Hepatocyte (in vitro differentiated cells): ENCODE measurements at places on chromosomes 2 and 18. TPM values are rescaled to one million over a fixed set of nuclear protein-coding genes. Genes with fewer than 3 reads are reported as not detected.

DNA sequence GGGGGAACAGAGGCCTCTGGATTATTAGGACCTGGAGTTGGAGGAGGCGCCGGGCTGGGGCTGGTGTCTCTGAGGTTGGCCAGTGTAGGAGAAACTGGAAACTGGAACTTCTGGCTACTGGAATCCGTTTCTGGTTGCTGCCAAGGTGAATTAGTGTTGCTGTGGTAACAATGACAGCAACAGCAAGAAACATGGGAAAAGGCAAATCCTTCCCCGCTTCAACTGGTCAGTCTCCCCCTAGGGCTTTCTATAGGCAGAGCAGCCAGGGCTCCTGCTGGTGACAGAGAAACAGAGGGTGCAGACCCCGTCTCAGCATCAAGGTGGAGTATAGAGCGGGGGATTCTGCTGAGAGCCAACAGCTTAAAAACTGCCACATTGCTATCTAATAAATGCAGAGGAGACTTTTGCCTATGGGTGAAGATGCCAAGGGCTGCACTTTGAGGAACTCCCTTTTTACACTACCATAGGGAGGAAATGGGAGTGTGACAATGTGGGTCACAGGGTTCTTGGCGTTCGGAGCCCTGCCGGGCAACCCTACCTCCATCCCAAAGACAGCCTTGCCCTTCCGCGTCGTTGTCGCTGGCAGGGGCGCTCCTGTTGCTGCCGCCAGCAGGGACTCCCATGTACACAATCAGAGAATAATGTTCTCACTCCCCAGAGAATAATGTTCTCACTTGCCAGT lies 81.4 kb upstream of the CABLES1 start:
- H3K36me3 ChIP-seq, result no peaks in the 10 kb centered on the region
- H3K27ac ChIP-seq, result no peak overlapping the region
- H3K4me1 ChIP-seq, result peaks cover 4% of the 10 kb centered on the region
- no peak overlapping the region for H3K4me3 ChIP-seq
- H3K27me3 ChIP-seq, result no peaks in the 10 kb centered on the region

- no peaks in the 10 kb centered on the region for H3K27me3 ChIP-seq
- peak; percentile 44 for DNase-seq
- H3K36me3 ChIP-seq, result no peaks in the 10 kb centered on the region
- peak overlapping the region; percentile 19 for H3K27ac ChIP-seq
- H3K4me1 ChIP-seq, result no peaks in the 10 kb centered on the region
These were observed 229.5 kb upstream of the EPAS1 start for GRCh38 chr2:46067501-46068305.

DNA sequence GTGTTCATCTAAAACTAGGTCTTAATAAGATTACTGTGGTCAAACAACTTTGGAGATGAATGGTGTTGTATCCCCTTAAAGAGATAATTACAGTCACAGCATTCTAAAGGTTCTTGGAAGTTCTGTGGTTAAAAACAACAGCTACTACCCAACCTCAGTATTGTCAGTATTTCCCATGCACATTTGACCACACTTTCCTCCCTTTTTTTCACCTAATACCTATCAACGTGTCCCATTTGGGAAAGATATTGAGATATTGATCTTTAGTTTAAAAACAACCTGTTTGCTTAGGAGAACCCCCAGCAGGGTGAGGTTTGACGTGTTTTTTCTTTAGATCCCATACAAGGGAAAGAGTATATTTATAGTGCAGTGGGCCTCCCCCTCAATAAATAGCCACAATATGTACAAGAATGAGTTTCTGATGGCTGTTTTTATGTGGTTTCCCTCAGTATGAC lies 65.6 kb downstream of the WDR7 start:
- H3K27me3 ChIP-seq, result no peaks in the 10 kb centered on the region
- H3K4me1 ChIP-seq, result no peaks in the 10 kb centered on the region
- H3K4me3 ChIP-seq, result no peak overlapping the region
- no peaks in the 10 kb centered on the region for H3K36me3 ChIP-seq

DNA sequence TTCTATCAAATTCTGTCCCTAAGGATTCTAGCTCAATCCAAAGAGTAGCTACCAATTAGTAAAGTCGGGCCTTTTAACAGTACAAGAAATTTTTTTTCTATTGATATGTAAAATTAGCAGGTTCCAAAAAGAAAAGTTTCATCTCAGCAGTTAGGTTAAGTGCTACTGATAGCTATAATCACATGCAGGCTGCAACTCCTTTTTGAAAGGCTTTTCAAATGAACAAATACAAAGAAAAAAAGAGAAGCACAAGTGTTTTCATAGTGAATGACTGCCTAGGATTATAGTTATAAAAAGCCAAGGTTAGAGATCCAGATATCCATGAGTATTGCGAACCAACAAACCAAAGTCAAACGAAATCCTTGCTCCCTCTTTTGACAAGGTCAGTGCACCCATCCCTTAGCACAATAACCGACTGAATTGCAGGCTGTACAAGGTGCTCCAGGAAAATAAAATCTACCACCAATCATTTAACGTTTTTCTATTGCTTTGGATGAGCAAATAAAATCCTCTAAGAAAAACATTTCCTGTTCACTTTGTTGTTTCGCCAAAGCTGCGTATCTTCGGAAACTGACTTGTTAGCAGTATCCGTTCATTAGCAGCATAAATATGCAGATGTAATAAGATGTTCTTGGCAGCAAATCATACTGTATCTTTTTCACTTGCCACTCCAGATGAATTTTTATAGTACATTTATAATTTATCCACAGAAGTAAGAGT lies 100.2 kb downstream of the SRBD1 start:
- no peaks in the 10 kb centered on the region for H3K27me3 ChIP-seq
- no peaks in the 10 kb centered on the region for H3K4me1 ChIP-seq
- no peak for DNase-seq
- no peak overlapping the region for H3K4me3 ChIP-seq
- H3K27ac ChIP-seq, result no peak overlapping the region
- H3K36me3 ChIP-seq, result no peaks in the 10 kb centered on the region

DNA sequence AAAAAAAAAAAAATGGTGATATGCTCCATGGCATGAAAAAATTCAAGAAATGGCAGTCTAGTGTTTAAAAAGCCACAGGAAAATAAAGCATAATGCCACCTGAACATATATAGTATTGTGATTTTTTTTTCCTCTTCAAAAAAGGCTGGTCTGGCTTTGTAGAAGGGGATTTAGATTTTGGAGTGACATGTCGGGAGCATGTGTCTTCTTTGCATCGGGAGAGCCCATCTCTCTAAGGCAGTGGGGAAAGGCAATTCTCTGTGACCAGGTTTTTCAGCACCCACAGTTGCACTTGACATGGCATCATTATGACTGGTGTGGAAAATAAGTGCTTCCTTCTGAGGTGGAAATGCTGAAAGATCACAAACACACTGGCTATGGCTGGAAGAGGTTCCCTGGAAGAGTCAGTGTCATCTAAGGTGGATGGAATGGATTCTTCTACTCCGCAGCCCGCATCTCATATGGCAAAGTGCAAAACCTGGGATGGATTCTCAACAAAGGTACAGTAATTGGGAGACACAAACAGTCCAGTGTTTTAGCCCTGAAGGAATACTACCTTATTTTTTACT lies 172.5 kb downstream of the AGAP1 start:
- H3K4me1 ChIP-seq, result peaks cover 19% of the 10 kb centered on the region
- no peaks in the 10 kb centered on the region for H3K36me3 ChIP-seq
- peak overlapping the region; percentile 66 for H3K27ac ChIP-seq
- peak; percentile 78 for DNase-seq

GRCh38 chr2:39996653-39997080 lies 217.6 kb upstream of the THUMPD2 start:
- no peak overlapping the region for H3K4me3 ChIP-seq
- H3K36me3 ChIP-seq, result no peaks in the 10 kb centered on the region
- DNase-seq, result peak; percentile 7
- no peak overlapping the region for H3K27ac ChIP-seq
- no peaks in the 10 kb centered on the region for H3K27me3 ChIP-seq

- no peak overlapping the region for H3K4me3 ChIP-seq
- no peak for DNase-seq
- H3K36me3 ChIP-seq, result no peaks in the 10 kb centered on the region
These were observed 29.4 kb downstream of the ITM2C start for GRCh38 chr2:230893841-230894781.

TGIF1 gene
- 129 and 162 TPM in 2 replicates for total RNA-seq

WDR7 gene
- 14.0 and 19.0 TPM in 2 replicates for total RNA-seq
